Femur (tissue), 1 donor: ENCODE measurements at places on chromosomes 4 and X.

GRCh38 chrX:136491832-136492231, 4.1 kb downstream of the BRS3 start:
- no peak for DNase-seq

DNA sequence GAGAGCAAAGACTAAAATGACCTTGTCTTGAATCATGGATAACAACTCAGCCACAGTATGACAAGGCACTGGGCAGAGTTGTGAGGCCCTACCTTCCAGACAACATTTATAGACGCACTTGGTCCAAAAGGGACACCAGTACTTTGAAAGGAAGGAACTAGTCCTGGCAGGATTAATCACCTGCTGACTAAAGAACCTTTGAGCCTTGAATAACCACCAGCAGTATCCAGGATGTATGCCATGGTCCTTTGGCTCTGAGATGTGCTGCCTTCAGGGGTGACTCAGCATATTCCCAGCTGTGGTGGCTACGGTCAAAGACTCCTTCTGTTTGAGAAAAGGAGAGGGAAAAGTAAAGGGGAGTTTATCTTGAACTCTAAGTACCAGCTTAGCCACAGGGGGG, 118.1 kb upstream of the PRR32 start:
- no peak for DNase-seq

- DNase-seq: no peak
Measured at GRCh38 chr4:110088670-110089069, 109.7 kb downstream of the ELOVL6 start.

- no peak for DNase-seq
Measured at GRCh38 chrX:19774905-19775304, 112.5 kb downstream of the SH3KBP1 start.

DNA sequence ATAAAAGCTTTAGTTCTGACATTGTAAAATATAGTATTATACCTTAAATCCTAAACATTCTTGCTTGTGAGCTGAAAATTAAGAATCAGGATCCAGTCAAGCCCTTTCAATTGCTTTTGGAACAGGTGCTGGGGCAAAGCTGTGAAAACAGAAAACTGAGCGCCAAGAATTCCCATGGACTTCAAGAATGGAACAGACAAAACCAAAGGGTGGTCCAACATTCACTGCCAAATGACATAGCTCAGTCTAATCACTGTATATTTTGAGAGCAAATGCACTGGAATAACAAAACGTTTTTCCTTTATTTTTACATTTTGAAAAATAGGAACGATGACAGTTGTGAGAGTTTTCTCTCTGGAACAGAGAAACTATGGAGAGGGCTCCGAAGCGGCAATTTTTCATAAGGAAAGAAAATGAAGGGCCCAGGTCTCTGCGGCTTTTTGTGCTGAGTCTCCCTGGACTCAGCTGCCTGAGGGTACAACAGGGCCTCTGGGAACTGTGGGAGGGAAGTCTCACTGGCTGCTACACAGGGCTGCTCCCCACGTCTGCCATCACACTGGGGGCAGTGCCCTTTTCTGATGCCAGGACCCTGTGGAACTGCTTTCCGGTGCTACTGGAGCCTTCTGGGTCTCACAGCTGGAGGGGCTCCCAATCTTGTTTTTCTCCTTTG, 56.0 kb upstream of the BMPR1B start:
- DNase-seq: peak; percentile 21

DNA sequence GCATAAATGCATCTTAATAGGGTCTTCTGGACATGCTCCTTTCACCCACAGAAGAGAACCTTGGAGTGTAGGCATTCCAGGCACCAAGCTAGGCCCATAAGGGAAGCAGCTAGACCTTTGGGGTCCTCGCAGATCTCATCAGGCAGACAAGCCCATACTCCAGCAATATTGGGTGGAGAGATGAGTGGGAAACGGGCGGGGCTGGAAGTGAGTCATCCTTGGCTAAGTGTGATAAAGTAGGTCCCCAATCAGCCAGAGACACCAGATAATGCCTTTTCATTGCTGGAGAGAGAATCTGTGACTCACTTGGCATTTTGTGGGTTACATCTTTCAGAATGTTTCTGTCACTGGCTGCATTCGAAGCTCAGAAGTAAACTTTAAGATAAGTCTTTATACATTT, 133.3 kb upstream of the MBNL3 start:
- no peak for DNase-seq

GRCh38 chr4:157372567-157372966, 152.0 kb downstream of the GRIA2 start:
- DNase-seq: no peak

DNA sequence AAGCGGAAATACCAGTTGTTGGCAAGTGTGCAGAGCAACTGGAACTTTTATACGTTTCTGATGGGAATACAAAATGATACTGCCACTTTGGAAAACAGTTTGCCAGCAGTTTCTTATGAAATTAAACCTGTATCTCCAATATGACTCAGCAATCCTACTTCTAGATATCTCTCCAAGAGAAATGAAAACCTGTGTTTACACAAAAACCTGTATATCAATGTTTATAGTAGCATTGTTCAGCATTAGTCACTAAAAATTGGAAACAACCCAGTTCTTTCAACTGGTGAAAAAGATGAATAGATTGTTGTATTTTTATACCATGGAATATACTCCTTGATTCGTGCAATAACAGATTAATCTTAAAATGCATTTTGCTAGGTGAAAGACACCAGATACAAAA, 26.8 kb downstream of the ATP7A start:
- DNase-seq: no peak

DNA sequence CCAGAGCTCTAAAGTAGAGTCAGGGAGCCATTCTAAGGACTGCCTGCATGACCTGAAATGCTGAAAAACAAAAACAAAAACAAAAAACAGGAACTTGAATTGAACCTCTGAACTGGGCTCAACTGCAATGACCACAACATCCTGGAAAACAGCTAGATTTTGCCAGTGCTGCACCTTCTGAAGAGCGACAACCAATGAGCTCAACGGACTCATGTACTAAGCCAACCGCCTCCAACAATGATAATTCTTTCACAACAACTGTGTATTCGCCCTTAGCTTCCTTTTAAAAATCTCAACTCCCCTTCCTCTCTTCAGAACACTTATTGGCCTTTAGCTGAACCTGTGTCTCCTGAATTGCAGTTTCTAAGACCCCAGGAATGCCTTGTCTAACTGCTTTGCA, 69.8 kb downstream of the HAUS3 start:
- no peak for DNase-seq

DNA sequence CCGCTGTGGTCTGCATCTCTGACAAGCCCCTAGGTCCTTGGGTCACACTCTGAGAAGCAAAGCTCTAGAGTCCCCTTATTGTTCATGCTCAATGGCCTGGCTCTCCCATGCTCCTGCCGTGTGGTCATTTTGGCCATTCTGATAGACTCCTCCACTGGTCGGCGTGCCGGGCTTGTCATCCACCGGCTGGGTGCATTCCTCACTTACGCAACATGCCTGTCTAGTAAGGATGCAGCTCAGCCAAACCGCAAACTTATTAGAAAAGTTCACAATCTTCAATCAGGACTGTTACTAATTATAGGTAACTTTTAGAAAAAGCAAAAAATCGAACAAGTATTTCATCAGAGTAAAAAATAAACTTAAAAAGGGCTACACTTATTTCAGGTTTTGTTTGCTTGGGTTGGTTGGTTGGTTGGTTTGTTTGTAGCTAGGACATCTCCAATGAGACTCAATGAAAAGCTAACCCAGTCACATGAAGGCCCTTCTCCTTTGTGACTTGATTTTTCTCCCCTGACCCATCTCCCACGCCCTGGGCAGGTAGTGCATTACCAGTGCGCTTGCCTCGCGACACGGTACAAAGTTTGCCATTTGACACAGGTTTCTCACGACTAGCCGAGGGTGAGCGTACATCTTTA, 41.0 kb downstream of the IRF2 start:
- no peak for DNase-seq

- no peak for DNase-seq
Measured at GRCh38 chr4:170247596-170247995, 157.8 kb upstream of the AADAT start.

DNA sequence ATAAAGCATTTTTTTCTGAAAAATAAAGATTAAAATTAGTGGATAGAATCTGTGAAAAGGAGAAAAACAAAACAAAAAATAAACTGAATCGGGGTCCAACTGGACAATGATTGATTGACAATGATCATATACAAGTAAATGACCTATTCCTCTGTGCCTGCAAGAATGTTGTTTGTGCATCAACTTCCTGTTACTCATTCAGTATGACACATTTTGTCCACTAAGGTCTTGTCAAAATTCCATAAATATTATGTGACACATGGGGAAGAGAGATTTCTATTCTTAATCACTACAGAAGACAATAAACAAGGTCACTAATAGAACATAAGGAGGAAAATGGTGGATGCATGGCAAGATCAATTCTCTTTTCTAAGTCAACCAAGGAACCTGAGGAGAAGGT, 54.9 kb downstream of the F8 start:
- DNase-seq: no peak

DNA sequence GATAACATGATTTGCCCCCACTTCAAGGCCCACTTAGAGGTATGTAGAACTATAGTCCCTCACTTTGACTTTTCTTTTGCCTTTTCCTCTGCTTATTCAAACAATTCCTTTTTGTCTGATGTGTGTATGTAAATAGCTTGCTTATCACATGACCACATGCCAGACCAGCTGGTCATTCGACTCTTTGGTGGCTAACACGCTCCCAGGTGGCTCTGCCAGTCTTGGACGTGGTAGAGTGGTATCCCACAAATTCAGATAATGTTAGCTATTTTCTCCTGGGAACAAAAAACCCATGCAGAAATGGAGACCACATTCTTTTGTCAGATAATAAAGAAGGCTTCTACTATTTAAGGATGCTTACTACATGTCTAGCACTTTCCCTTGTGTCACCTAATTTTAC, 47.9 kb downstream of the ARHGAP24 start:
- no peak for DNase-seq

DNA sequence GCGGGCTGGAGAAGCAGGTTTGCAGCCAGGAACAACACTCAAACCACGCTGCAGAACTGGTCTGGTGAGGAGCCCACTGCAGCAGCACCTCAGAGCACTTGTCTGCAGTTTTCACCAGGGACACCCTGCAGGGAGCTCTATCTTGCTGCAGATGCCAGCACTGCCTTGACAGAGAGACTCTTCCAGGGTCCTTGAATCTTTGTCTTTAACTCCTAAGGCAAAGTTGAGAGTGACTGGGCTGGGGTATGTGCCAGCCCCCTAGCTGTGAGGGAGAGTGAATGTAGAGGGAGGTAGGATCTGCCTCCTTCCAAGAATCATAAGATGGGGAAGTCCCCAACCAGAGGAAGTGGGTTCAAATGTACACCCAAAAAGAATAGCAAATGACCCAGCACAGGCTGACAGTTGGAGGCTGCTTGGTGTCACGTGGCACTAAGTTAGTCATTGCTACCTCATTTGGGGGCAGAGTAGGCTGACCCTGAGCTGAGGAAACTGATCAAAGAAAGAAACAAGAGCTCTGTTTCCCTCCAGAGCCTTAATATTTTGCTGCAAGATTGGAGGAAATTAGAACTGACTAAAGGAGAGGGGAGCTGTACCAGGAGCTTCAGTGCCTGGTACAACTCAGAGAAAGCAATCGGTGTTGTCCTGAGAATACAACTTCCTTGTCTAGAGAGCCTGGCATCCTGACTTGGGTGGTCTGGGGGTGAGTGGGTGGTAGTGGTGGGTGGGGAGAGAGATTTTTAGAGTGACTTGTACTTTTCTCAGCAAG, 28.2 kb upstream of the HUWE1 start:
- DNase-seq: no peak

GRCh38 chrX:1612641-1613286, 2.1 kb upstream of the ASMT start:
- DNase-seq: no peak

DNA sequence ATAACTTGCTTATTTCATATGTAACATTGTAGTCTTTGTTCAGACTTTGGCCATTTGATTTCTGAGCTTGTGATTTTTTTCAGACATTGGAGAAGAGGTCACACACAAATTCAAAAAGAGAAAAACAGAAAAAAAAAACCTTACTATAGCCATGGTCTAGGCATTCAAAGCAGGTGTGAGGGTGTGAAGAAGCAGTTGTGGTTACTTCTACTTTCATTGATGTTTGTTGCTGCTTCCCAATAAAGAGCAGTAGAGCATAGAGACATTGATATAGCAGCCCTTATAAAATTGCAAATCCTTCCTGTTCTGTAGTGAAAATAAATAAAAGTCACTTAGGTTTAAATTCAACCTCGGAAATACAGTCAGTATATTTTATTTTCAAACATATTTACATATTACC, 671.6 kb downstream of the GRXCR1 start:
- DNase-seq: no peak

DNA sequence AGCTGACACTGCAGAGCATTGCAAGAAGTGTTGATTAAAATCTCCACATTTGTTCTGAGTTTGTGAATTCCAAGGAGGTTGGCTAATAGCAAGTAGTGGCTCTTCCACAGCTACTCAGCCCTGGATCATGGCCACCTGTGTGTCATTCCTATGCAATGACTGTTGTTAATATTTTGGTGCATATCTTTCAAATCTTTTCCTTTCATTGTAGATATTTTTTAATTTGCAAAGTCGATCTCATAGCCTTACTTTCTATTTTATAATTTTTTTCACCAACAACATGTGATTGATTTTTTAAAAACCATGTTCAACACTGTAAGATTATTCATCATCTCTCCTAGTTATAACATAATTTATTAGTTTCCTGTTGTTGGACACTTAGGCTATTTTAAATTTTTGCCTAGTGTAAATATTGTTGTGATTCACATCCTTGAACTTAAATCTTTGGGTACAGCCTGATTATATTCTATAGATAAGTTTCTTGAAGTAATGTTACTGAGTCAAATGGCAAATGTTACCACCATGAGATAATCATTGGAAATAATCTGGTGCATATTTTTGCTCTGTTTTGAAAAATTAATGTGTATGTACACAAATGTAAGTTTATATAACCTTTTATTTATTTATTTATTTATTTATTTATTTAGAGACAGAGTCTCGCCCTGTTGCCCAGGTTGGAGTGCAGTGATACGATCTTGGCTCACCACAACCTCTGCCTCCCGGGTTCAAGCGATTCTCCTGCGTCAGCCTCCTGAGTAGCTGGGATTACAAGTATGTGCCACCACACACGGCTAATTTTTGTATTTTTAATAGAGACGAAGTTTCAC, 17.1 kb upstream of the ARHGAP10 start:
- DNase-seq: peak; percentile 36

- no peak for DNase-seq
Measured at GRCh38 chrX:100662796-100663195, 18.8 kb downstream of the SRPX2 start.

DNA sequence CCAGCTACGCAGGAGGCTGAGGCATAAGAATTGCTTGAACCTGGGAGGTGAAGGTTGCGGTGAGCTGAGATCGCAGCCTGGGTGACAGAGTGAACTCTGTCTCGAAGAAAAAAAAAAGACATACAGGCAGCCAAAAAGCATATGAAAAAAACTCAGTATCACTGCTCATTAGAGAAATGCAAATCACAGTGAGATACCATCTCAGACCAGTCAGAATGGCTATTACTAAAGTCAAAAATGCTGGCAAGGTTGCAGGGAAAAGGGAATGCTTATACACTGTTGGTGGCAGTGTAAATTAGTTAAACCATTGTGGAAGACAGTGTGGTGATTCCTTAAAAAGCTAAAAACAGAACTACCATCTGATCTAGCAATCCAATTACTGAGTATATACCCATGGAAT, 123.1 kb downstream of the CHIC2 start:
- DNase-seq: no peak

GRCh38 chr4:110483516-110483915, 7.6 kb downstream of the ENPEP start:
- no peak for DNase-seq

GRCh38 chrX:2351999-2352995, 148.5 kb downstream of the DHRSX start:
- peak; percentile 35 for DNase-seq
